ENCODE measurements at places on chromosomes 1 and 21. TPM values are rescaled to one million over a fixed set of nuclear protein-coding genes. Genes with fewer than 3 reads are reported as not detected.

DNA sequence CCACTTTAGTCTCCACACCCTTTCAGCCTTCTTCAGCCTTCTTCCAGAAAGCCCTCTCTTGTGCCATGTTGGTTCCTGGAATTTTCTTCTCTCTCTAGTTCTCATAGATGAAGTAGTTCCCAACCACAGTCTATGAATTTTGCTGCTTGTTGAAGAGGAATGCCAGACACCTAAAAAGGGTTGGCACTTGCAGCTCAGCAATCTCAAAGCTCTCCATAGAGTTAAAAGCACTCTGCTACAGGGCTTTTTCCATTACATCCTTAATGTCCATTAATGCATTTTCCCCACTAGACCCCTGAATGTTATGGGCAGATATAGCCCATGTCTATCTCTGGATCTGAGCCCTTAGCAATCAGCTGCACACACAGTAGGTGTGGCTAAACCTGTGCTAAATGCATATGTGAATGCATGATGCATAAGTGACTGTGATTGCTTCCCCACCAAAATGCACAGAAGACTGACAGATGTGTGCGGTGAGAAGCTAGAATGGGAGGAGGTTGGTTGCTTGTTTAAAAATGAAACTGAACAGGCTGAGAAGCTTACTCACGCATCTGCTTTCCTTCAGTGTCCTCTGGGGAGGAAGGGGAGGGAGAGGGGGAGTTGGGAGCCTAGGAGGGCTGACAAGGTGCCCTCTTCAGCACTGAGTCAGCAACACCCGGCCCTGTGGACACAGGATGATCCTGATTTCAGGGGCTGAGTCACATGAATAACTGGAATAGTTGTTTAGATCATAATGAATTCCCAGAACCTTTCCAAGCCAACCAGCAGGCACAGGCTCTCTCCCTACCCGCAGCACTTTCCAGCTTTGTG lies 146.1 kb upstream of the FGGY start:
- DNase-seq = peak; percentile 96

DNA sequence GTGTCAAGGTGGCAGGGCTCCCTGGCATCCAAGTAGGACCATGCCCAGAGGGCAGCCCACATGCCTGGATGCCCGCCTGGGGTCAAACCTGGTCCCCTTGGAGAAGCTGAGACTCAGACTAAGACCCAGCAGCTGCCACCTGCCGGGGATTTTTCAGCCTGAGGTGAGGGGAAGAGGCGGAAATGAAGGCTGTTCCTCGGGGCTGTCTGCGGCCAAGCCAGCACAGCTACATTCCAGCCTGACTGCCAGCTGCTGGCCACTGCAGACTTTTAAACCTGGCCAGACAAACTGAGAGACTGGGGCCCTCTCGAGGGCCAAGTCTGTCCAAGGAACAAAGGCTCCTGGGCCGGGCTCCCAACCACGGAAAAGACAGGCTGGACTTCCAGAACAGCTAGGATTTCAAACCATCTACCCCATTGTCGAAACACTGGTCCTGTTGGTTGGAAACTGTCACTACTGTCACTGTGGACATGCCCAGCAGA lies 21.9 kb upstream of the PLEKHG5 start:
- DNase-seq = no peak

DNA sequence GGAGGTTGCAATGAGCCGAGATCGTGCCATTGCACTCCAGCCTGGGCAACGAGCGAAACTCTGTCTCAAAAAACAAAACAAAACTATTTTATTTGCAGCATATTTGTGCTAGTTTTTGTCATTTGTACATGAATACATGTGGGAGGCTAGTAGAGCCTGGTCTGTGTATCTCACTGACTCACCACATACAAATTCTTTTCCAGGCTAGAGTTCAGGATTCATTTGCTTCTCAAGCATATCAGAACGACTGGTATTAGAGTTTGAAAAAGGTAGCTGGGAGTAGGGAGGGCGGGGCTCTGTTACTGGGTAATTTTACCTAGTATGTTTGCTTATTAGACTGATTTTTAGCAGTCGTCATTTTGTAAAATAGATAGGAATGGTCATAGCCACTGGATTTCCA lies 4.5 kb upstream of the TOR3A start:
- no peak for DNase-seq

- no peak for DNase-seq
Measured at GRCh38 chr1:229629261-229629660, 3.2 kb downstream of the URB2 start.

DNA sequence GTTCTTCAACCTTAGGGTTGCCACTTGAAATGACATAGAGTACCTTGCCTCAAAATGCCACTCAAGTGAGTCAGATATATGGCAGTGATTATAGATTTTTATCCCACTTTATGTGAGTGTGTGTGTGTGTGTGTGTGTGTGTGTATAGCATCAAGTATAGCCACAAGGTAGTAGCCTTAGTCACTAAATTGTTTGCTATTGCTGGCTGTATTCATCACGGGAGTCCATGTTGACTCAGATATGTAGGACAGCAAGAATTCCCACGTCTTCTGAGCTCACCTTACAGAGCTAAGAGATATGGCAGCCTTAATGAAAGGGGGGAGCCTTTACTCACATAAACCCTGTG lies 9.3 kb downstream of the ETS2 start:
- DNase-seq = no peak

GRCh38 chr1:59025898-59026426 lies 242.1 kb upstream of the JUN start:
- DNase-seq = no peak

DNA sequence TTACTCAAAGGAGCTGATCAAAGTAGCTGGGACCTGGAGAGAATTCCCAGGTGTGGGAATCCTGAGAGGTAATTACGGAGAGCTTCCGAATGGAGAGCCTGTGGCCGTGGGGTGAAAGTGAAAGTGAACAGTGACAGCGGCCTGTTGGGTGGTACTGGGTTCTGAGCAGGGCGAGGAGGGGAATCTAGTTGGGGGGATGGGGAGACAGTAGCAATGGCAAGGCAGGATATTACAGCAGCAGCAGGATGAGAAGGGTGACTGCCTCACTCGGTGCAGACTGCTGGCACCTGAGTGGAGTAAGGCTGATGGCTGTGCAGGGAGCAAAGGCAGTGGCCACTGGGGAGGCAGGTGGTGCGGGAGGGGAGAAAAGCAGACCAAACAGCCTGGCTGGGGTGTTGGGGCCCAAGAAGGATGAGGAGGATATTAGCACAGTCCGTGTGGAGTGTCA lies 70.3 kb upstream of the PRDX6 start:
- no peak for DNase-seq

- no peak for DNase-seq
Measured at GRCh38 chr1:234108921-234109320, 204.4 kb downstream of the SLC35F3 start.

DNA sequence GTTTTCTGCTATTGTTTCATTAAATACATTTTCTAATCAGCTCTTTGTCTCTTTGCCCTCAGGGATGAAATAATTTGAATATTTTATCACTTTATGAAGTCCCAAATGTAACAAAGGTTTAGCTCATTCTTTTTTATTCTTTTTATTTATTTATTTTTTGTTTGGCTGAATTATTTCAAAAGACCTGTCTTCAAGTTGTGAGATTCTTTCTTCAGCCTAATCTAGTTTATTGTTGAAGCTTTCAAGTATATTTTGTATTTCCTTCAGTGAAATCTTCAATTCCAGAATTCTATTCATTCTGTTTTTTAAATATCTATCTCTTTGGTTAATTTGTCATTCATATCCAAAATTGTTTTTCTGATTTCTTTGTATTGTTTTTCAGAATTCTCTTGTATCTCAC lies 10.8 kb downstream of the LY9 start:
- no peak for DNase-seq

DNA sequence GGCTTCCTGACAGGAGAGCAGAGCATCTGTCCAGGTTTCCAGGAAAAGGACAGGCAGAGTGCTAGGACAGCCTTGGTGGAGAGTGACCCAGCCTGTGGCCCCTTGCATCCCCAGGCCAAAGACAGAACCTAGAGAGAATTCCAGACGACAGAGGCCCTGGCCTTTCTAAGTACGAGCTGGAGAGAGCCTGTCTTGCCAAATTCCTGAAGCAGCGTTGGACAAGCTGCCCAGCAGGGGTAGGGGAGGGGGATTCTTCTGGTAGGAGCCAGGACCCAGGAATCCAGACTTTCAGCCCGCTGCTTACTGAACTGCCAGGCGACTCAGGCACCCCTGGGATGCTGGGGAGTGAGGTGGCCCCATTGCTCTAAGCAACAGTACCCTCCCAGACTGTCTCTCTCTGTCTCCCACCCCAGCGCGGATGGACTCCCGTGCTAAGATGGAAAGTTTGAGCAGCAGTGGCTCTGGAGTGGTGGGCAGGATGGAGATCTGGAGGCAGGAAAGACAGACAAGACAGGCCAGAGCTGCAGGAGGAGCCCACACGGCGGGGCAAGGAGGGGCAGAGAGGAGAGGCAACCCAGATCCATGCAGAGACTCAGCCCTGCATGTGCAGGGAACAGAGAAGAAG lies 8.8 kb upstream of the PEAR1 start:
- DNase-seq = no peak

DNA sequence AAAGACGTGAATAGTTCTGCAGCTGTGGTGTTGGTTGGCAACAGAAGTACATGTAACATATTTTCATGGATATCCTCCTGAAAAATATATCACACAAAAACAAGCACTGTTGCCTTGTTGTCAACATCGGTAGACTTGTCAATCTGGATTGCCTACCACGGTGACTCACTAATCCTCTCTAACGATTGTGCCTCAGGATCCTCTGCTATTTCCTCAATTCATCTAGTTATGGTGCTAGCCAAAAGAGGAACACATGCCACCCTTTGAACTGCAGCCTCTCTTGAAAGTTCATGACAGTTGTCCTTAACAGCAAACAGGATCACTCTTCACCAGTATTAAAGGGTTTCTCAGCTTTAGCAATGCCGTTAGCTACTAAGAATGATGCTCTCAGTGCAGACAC lies 25.7 kb downstream of the RASAL2 start:
- DNase-seq = no peak

DNA sequence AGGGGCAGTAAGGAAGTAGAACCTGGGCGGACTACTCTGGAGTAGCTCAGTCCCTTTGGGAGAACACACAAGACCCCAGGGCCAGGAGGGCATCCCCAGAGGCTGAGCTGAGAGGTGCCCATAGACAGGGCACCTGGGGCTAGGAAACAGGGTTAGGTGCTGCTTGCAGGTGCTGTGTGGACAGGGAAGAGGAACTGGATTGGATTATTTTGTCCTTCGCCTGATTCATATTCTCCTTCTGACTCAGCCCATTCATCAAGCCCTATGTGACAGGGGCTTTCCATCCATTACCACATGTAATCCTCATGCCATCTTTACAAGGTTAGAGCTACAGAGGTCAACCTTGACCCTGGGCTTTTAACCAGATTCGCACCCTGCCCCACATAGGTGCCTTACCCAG lies 183.9 kb downstream of the C1orf94 start:
- no peak for DNase-seq

DNA sequence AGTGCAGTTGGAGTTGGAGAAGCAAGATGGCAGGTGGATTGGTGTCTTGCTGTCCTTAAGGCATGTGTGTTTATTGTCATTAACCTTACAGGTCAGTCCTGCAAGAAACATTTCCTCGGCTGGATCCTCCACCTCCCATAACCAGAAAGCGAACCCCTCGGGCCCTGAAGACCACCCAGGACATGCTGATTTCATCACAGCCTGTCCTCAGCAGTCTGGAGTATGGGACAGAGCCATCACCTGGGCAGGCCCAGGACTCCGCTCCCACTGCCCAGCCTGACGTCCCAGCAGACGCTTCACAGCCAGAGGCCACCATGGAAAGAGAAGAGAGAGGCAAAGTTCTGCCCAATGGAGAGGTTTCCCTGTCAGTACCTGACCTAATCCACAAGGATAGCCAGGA lies 1.6 kb downstream of the C1orf226 start:
- peak; percentile 26 for DNase-seq

- no peak for DNase-seq
Measured at GRCh38 chr21:33430858-33431257, 27.6 kb downstream of the IFNGR2 start.

GRCh38 chr1:6867321-6867720 lies 82.1 kb downstream of the CAMTA1 start:
- no peak for DNase-seq

DNA sequence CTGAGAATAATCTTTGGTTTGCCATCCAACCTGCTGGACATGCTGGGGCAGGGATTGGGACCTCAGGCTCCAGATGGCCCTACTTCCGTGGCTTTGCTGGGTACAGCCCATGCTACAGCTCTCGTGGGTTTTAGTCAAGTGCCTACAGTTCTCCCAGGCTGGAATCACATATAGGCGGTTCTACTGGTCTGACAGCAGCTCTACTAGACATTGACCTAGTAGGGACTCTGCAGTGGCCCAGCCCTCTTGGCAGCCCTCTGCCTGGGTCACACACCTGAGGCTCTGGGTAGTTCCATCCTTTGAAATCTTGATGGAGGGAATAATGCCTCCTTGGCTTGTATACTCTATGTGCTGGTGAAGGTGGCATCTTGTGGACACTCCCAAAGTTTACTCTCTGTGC lies 72.2 kb downstream of the PGM1 start:
- DNase-seq = no peak

- no peak for DNase-seq
Measured at GRCh38 chr1:152497273-152497672, 13.3 kb upstream of the LCE5A start.

DNA sequence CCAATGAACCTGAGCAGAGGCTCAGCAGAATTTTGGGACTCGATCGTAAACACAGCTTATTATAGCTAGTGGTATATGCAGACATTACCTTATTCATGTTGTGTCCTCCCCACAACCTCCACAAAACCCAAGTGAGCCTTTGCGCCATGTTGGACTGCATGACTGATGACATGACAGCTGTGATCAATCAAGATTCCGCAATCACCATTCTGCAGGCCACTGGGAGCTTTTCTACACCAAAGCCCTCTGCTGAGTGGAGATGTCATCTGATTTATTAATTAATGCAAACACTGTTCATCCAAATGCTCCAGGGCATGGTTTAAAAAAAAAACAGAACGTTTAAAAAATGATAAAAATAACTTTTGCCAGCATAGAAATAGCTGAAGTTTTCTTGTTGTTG lies 7.9 kb upstream of the SRP9 start:
- DNase-seq = no peak

GRCh38 chr1:240282061-240282830 lies 190.6 kb downstream of the FMN2 start:
- DNase-seq = no peak

GRCh38 chr1:43074244-43074643 lies 97.8 kb downstream of the EBNA1BP2 start:
- no peak for DNase-seq

GRCh38 chr1:64744492-64745180 lies at the start of gene RAVER2:
TSS of gene RAVER2 (plus strand) at chr1:64745075. CDS start at chr1:64745173, 98 bp downstream.
- peak; percentile 87 for DNase-seq

UBL4B gene
- not detected for total RNA-seq

ELOVL1 gene
- 39.6 TPM for total RNA-seq

SFT2D2 gene
- total RNA-seq = 43.2 TPM

IGFN1 gene
- 0.55 TPM for total RNA-seq

LRRC71 gene
- total RNA-seq = not detected

SELL gene
- total RNA-seq = 0.55 TPM

UTS2 gene
- total RNA-seq = not detected

IGSF3 gene
- total RNA-seq = 7.2 TPM

DNASE2B gene
- not detected for total RNA-seq

B3GALT2 gene
- total RNA-seq = 11.1 TPM

FNDC10 gene
- 1.1 TPM for total RNA-seq

CD48 gene
- 4.5 TPM for total RNA-seq

VWA5B1 gene
- not detected for total RNA-seq

MX2 gene
- 8.3 TPM for total RNA-seq

SPATA21 gene
- not detected for total RNA-seq

PRAMEF26 gene
- not detected for total RNA-seq

Data from sigmoid colon (tissue), 7 donors.